Naive thymus-derived CD4-positive, alpha-beta T cell (primary cell): ENCODE measurements at places on chromosomes 1 and 21.
A peak's percentile ranks its signal among the peaks of the same experiment; 100 is the strongest.

- DNase-seq, result no peak
These were observed 736.3 kb downstream of the LTN1 start for GRCh38 chr21:28256420-28256831.

DNA sequence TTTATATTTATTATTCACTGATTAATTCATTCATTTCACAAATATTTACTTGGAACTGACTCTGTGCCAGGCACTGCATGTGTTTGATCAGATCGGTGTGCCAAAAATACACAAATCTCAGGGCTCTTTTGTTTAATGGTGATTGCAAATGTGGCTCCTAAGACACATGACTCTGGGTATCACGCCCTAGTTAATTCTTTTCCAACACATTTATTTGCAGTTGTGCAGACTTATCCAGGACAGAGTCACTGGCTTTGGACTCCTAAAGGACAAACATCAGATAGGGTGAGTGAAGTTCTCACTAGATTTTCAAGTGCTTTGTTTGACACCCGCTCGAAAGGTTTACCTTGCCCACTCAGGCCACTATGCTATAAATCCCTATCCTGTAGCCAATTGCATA is 335.5 kb downstream of the BARHL2 start:
- no peak for DNase-seq

DNA sequence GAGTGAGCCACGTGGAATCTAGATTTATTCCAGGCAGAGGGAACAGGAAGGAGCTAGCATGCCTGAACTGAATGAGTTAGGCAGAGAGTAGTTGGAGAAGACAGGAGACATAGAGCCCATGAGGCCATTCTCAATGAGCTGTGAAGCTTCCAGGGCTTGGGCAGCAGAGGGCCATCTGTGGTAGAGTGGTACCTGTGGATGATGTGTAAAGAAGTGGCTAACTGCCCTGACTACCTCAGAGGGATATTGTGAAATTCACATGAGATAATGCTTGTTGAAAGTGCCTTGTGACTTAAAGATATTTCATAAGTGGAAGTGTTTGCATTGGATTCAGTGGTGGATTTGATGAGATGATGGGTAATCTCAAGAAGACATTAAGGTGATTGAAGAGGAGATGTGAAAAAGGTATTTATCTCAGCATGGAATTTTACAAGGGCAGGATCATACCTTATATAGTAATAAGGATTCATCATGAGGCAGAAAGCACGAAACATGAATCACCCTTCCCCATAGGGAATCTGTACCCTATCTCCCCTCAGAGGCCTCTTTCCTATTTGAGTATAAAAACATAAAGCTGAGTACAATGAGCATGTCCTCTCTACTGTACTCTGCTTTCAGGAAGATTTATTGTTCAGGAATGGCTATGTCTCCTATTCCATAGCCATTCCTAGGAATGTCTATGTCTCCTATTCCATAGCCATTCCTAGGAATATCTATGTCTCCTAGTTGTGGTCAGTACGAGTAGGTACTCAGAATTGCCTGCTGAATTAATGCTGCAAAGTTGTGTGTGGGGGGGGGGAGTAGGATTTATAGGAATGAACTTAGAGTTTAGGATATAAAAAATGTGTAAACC is 146.8 kb downstream of the PAPPA2 start:
- DNase-seq, result no peak

GRCh38 chr1:104248385-104248784 is 498.7 kb downstream of the AMY1C start:
- no peak for DNase-seq

DNA sequence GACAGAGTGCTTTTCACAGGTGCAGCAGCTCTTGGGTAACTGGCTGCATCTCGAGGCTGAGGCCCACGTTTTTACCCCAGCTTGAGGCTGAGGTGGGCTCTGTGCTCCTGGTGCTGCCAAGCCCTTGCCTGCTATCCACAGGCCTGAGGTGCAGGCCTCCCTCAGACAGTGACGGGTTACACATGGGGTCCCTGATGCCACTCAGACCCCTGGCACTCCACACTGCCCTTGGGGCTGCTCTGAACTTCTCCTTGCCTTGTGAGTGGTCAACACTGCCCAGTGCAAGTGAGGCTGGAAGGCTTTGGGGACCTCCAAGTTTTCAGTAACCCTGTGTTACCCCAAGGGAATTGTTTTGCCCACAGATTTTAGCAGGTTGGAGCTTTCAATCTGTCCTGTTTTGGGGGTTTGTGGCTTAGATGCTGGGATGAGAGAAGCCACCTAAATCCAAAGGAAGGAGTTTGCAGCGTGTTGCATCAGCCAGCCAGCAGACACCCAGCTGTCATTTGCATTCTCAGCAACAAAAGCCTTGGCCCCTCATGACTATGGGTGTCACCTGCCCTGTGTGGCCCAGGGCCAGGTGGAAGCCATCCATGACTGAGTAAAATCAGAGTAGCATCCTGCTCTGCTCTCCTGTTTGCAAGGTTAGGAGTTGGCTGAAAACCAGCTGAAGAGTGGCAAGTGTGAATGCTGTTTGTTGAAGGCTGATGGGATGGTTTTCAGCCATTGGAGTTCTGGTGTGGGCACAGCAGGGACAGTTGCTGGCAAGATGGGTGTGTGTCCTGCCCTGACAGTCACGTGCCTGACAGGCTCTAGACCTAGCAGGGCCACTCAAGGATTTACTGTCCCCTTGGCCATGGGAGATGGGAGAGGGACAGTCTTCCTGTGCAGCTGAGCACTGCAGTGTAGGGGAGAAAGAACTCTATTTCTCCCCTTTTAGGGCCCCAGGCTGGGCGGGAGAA is 3.2 kb downstream of the RNF187 start:
- DNase-seq, result no peak

DNA sequence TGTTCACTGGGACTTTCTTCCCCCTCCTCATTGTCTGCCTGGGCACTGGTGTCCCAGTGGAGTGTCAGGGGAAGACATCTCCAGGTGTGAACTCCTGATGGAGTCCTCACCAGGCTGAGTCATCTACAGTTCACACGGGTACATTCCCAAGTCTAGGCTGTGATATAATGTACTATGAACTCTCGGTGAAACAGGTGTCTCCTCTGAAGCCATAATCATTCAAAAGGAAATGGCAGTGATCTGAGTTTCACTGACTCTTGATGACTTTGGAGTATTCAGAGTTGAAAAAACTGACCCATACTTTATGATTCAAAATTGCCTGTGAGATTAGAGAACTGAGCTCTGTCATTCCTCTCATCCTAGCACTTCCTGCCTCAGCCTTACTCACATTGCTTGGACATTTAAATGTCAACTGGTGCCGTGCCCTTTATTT is 9.1 kb downstream of the LAMC2 start:
- no peak for DNase-seq

- no peak for DNase-seq
These were observed 29.4 kb upstream of the SLC26A9 start for GRCh38 chr1:205972491-205973168.

- DNase-seq, result no peak
These were observed 32.0 kb upstream of the FOXE3 start for GRCh38 chr1:47384083-47384482.

GRCh38 chr1:75567191-75567590 is 43.7 kb downstream of the SLC44A5 start:
- DNase-seq, result no peak

- DNase-seq, result peak; percentile 12
These were observed 57.9 kb upstream of the LGALS8 start for GRCh38 chr1:236465959-236466303.

GRCh38 chr1:224543453-224543852 is 72.7 kb upstream of the CNIH3 start:
- no peak for DNase-seq

- DNase-seq, result no peak
These were observed 10.0 kb downstream of the GBP7 start for GRCh38 chr1:89165811-89166210.

GRCh38 chr1:110216844-110217444 is 6.8 kb downstream of the KCNC4 start:
- no peak for DNase-seq
